ENCODE measurements at places on chromosomes 1 and 21. TPM values are rescaled to one million over a fixed set of nuclear protein-coding genes. Genes with fewer than 3 reads are reported as not detected.

GRCh38 chr1:66503841-66504470 is 30.0 kb upstream of the SGIP1 start:
- ATAC-seq: no peak

The MXRA8 gene
- 45.3 TPM for total RNA-seq

DNA sequence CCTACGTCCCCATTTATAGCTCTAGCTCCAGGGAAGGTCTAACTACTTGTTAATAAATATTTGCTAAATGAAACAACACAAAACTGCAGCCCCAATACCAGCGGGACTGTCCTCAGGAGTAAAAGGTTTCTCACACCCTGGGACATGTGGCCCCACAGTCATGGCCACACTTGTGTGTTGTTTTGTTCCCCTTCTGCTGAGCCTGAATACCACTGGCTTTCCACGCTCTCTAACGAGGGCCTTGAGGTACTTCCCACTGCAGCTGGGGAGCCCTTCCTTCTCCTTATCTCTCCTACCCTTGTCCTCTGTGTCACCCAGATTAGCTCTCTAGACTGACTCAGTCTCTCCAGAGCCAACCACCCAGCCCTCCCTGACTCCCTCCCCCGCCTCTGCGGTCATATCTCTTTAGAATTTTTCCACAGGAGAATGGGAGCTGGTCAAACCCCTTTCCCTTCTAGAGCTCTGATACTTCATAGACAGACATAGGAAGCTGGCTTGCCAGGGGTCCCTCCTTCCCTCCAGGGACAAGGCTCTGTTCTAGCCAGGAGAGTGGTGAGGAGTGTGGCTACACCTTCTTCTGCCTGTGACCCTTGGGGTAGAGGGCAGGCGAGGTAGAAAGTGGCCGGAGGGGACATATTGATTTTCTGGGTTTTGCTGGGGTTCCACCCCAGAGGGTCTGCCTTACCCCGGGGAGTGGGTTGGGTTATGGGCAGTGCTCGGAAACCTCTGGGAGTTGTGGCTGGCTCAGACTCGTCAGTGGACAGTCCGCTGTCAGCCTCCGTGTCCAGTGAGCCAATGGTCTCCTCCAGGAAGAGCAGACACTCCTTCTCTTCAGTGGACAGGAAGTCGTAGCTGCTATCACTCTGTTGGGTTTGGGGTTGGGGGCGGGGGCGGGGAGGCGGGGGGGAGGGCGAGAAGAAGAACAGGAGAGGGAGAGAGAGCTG is 8.1 kb downstream of the C1orf116 start:
- no peak for ATAC-seq

The WDR64 gene
- total RNA-seq: 1.3 TPM

DNA sequence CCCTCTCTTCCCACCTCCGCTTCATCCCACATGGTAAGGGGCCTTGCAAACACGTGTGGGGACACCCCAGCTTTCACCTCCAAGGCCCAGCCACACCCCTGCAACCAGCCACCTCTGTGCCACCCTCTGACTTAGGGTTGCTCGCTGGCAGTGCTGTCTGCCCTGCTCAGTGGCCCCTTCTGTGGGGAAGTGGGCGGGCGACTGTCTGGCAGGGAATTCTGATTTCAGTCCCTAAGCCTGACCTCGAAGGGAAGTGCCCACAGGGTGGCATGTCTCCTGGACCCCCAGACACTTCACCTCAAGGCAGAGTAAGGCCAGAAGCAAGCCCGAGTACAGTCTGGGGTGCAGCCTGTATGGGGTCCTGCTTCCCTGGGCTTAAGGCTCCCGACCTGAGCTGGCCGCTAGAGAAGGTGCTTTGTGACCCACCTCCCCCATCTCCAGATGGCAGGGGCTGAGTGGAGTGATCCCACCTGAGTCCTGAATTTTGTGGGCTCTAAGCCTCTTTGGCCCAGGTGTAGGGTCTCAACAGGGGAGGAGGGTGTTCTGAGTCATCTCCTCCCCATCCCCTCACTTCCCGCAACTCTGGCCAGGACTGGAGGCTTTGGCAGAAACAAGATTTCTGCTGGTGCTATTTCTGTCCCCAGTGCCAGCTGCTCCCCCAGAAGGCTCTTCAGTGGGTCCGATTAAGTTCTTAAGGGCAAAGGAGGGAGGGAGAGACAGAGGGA is 7.0 kb downstream of the RD3 start:
- ATAC-seq: no peak

GRCh38 chr1:117003223-117003875 is 1.8 kb downstream of the CD101 start:
- peak; percentile 41 for ATAC-seq

The DYNLT4 gene
- 0.66 TPM for total RNA-seq

DNA sequence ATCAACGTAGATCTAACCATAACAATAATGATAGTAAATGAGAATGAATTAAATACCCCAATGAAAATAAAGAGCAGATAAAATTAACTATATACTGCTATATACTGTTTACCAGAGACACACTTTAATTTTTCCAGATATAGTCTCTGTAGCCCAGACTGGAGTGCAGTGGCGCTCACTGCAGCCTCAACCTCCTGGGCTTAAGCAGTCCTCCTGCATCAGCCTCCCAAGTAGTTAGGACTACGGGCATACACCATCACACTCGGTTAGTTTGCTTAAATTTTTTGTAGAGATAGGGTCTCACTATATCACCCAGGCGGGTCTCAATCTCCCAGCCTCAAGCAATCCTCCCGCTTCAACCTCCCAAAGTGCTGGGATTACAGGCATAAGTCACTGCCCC is 37.2 kb downstream of the TRIM33 start:
- no peak for ATAC-seq

The PBX1 gene
- 221 TPM for total RNA-seq

DNA sequence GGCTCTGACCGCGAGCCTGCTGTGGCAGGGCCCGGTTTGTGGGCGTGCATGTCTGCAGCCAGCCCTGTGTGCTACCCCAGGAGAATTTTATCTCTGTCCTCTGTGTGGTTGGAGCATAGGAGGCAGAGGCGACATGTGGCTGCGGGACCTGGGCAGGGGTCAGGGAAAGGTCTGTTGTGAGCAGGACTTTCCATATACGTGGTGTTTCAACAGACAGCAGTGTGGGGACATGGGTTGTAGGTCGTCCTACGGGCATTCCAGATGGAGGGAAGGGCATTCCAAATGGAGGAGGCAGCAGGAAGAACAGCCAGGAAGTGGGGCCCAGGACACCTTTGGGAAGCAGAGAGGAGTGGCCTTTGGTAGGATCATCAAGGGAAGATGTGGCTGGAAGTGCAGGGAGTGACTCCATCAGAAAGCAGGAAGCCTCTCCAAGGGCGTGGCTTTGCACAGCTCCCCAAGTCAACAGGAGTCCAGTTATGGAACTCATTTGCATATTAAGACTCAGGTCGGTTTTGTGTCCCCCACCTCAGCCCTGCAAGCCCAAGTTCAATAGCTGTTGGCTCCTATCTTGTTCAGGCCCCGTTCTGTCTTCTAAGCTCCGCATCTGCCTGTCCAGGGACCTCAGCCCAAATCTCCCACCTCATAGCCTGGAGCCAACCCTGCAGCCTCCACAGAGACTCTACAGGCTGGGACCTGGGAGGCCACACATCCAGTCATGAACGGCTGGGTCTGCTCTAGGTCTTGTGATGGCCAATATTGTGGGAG is 309.1 kb downstream of the MATN1 start:
- ATAC-seq: no peak

- no peak for ATAC-seq
Measured at GRCh38 chr1:154954541-154954940, 1.4 kb downstream of the PBXIP1 start.

DNA sequence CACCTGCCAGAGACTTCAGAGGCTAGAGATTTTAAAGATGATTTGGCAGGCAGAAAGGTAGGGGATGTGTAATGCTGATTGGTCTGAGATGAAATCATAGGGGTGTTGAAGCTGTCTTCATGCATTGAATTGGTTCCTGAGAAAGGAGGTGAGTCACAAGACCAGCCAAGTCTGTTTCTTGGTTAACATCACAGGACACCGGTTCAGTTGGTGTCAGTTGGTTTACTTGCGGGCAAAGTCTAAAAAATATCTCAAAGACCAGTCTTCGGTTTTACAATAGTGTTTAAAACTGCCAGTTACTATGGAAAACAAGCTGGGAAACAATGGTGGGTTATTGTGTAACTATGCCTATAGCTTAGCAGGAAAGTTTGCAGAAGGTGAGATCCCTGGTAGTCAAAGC is 305.9 kb downstream of the BARHL2 start:
- ATAC-seq: no peak

The IGSF5 gene
- total RNA-seq: 0.27 TPM

- ATAC-seq: no peak
Measured at GRCh38 chr1:6287431-6287886, 26.6 kb upstream of the GPR153 start.

- no peak for ATAC-seq
Measured at GRCh38 chr1:77239311-77239710, 20.1 kb upstream of the PIGK start.

DNA sequence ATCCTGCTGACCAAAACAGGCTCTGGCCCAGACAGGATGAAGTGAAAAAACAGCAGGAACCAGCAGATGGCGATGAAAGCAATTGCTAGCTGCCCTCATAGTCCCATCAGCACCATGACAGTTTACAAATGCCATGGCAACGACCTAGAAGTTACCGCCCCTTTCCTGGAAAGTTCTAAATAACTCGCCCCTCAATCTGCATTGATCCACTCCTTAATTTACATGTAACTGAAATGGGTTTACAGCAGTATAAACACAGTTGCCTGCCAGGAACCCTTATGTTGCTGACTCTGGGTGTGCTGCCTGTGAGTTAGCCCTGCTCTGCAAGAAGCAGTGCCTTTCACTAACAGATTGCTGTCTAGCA is 65.5 kb upstream of the CR1L start:
- peak; percentile 59 for ATAC-seq

DNA sequence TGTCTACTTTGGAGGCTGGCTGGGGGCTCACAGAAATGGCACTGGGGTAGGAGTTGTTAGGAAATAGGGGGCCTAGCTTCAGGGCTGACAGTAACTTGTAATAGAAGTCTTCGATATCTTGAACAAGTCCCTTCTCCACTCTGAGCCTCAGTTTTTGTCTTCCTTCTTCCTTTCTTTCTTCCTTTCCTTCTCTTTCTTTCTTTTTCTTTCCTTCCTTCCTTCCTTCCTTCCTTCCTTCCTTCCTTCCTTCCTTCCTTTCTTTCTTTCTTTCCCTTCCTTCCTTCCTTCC is 12.9 kb downstream of the BTG2 start:
- no peak for ATAC-seq

The NUAK2 gene
- total RNA-seq: 16.5 TPM

- peak; percentile 13 for ATAC-seq
Measured at GRCh38 chr1:65425697-65426096, 5.2 kb downstream of the LEPR start.

- no peak for ATAC-seq
Measured at GRCh38 chr21:35448876-35449599, 399.9 kb upstream of the RUNX1 start.

DNA sequence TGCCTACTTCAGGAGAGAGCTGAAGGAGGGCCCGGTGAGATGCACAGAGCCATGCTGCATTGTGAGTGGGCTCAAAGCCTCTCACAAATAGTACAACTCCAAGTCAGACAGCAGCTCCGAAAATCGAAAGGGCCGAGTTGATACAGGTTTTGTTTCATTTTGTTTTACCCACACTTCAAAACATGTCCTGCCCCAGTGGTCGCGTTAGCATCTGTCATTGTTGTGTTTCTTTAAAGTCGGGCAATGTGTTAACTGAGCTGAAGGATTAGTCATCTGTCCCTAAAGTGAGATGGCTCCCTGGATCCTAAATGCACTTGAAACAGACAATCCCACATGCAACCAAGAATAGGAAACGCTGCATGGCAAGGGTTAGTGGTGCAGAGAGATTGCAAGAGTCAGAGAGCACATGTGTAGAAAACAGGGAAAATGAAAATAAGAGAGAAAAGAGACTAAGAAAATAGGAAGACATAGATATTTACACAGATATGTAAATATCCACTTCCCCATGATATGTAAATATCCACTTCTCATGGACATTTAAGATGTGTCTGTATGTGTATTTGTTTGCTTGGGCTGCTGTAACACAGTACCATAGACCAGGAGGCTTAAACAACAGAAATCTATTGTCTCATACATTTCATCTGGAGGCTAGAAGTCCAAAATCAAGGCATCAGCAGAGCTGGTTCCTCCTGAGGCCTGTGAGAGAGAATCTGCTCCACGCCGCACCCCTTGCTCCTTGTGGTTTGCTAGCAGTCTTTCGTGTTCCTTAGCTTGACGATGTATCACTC is 131.4 kb upstream of the RAB4A start:
- ATAC-seq: peak; percentile 61

GRCh38 chr1:10759413-10760200 is 36.8 kb downstream of the CASZ1 start:
- ATAC-seq: no peak

GRCh38 chr1:39892601-39893595 is 8.8 kb downstream of the MYCL start:
- ATAC-seq: peak; percentile 86

The DDR2 gene
- total RNA-seq: 70.5 TPM

GRCh38 chr1:6724517-6725141 is 23.0 kb upstream of the DNAJC11 start:
- peak; percentile 79 for ATAC-seq

GRCh38 chr1:226637147-226637935 is 88.8 kb downstream of the STUM start:
- peak; percentile 68 for ATAC-seq

The FALEC gene
- total RNA-seq: 2.8 TPM

DNA sequence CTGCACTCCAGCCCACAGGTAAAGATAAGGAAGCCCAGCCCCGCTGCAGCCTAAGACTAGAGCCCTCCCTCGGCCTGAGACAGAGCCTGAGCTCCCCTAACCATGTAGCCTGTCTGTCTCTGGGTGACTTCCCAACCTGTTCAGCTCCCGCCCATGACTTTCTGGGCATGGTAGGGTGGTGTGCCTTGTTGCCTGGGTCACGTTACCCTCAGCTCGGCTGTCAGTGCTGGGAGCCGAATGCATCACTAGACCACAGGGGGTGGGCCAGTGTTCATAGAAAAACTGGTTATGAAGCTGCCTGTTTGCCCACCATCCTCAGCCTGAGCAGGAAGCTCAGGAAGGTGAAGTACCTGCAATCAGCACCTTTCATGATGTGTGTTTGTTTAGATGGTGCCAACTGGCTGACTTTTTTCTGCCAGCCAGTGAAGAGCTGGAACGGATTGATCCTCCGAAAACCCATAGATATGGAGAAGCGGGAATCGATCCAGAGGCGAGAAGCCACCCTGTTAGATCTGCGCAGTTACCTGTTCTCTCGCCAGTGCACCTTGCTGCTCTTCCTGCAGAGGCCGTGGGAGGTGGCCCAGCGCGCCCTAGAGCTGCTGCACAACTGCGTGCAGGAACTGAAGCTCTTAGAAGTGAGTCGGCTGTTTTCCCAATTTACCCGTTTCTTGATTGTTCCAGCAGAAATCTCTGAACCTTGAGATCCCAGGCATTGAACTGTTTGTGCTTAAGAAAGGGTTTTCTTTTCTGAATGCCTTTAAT is 43.9 kb upstream of the PWP2 start:
- no peak for ATAC-seq

DNA sequence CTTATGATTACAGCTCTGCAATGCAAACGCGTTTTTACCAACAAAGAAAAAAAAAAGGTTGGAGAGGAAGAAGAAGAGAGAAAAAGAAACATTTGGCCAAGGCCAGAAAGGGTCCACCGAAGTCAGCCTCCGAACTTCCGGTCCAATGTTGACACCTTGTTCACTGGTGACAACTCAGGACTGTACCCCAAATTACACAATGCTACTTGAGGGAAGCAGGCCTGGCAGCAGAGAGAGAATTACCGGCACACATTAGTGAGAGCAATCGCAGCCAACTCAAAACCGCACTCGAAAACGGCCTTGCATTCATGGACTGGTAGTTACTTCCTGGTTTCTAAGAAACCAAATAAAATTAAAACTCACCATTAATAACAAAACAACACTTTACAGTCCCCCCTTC is 652.5 kb downstream of the KIF26B start:
- no peak for ATAC-seq

The SPRR4 gene
- not detected for total RNA-seq

The UTS2 gene
- total RNA-seq: not detected

The ATAD3A gene
- 42.6 TPM for total RNA-seq
